Omental fat pad (tissue), 4 donors: ENCODE measurements at places on chromosomes 11 and 22. TPM values are rescaled to one million over a fixed set of nuclear protein-coding genes. Genes with fewer than 3 reads are reported as not detected.

GRCh38 chr11:22407921-22408320 is 69.7 kb downstream of the SLC17A6 start:
- DNase-seq: no peak

- DNase-seq: no peak
These were observed 32.2 kb downstream of the CWC15 start for GRCh38 chr11:94941131-94941530.

The RFPL3 gene
- total RNA-seq: not detected

The PLAAT4 gene
- total RNA-seq: 34.6 TPM

The TH gene
- not detected for total RNA-seq
